ENCODE measurements at places on chromosomes 12 and 14.

- no peak for DNase-seq
Observed at GRCh38 chr12:44654646-44655639, 221.2 kb downstream of the NELL2 start.

GRCh38 chr14:104747876-104748275 lies 5.1 kb upstream of the SIVA1 start:
- no peak for DNase-seq

DNA sequence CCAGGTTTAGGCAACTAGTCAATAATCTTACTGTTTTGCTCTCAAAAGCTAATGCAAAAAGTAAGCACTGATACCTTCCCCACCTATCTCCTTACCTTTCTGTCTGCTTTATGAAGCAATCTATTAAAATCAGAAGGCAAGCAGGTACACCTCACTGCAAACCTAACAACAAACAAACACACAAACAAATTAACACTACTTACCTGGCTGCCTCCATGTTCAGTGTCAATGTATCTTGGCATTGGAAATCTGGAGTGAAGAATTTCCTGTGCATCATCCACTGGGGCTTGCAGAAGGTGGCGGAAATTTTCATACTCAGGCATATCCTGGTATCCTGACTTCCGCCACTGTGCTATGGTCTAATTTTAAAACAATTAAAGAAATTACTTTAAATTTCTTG lies 62.5 kb downstream of the SEC23A start:
- DNase-seq, result no peak

DNA sequence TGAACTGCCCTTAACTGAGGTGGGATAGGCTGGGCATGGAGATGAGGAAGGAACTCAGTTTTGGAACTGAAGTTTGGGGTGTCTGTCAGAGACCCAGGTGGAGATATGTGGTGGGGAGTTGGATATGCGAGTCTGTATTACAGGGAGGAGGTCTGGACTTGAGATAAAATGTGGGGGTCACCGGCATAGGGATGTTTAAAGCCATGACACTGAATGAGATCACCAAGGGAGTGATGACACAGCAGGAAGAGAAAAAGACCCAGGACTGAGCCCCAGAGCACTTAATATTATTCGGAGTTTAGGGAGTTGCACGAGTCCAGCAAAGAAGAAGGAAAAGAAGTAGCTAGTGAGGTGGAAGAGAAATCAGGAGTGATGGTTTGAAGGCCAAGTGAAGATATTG lies 4.0 kb upstream of the OASL start:
- no peak for DNase-seq

GRCh38 chr12:119885549-119885948 lies 8.4 kb upstream of the CIT start:
- DNase-seq, result no peak

GRCh38 chr14:85764822-85765221 lies 234.9 kb downstream of the FLRT2 start:
- no peak for DNase-seq

DNA sequence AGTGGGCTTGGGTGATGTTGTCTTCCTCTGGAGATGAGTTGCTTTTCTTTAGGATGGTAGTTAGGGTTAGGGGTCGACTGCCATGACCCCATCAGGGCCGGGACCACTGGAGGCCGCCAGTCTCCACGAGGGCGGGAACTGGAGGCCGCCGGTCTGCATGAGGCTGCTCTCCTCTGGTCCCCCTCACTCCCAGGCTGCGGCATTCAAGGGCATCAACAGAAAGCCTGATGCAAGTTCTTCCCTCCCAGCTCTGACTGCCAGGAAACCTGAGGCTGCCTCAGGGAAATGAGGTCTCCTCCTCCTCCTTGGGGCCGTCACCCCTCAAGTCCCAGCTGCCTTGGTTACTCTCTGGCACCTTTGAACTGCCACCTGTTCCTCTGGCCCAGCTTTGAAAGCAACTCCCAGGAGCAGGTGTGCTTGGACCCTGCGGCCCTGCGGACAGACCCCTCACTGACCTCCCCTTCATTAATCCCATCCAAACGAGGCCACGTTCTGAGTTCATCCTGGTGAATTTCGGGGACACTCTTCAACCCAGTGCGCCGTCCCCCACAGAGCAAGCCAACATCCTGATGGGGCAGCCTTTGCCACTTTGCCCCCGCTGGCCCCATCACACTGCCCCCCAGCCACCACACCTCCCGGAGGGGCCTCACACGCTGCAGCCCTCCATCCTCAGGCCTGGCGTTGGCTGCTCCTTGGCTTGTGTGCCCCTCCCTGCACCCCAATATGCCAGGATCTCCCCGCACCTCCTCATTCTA lies 37.2 kb upstream of the FBRSL1 start:
- no peak for DNase-seq

DNA sequence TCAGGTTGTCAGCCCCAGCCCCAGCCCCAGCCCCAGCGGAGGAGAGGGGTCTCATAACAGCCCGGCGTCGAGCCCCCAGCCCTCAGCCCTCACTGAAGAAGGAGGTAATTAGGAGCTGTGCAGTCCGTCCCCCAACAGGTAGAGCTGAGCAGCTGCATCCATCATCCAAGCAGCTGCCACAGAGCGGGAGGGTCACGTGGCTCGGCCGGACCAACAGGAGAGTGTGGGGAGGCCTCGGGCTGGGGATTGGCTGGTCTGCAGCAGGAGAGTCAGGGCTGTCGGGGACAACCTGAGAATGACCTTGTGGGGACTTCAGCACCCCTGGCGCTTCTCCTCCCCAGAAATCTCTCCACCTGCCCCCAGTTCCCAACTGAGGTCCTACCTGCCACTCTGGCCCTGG lies 29.6 kb downstream of the SMUG1 start:
- no peak for DNase-seq

GRCh38 chr12:13350381-13350780 lies 153.9 kb downstream of the EMP1 start:
- DNase-seq, result no peak

- DNase-seq, result no peak
Observed at GRCh38 chr12:113173081-113173698, 12.1 kb downstream of the DDX54 start.

DNA sequence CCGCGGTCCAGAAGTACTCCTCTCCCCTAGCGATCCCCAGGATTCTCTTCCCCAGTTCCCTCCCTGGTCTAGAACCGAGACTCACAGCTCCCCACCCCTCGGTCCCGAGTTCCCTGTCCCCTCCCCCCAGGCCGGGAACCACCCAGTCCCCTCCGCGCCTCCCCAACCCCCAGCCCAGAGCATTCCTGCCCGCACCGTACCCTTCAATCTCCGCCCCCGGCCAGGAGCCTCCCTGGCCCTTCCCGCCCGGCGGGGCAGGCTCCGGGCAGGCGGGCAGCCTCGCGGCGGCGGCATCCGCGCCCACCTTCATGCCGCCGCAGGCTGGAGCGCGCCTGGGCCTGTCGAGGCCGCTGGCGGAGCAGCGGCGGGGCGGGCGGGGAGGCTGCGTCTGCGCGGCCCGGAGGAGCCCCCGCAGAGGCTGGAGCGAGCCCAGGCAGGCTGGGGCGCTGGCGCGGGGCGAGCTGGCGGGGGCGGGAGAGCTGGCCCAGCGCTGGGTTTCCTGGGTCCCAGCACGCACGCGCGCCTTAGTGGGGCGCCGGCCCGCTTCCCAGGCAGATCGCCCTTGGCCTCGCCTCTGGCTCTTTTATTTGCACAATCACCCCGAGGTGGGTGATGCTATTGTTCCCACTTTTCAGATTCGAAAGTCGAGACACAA lies 22.2 kb upstream of the GPR132 start:
- DNase-seq, result no peak

DNA sequence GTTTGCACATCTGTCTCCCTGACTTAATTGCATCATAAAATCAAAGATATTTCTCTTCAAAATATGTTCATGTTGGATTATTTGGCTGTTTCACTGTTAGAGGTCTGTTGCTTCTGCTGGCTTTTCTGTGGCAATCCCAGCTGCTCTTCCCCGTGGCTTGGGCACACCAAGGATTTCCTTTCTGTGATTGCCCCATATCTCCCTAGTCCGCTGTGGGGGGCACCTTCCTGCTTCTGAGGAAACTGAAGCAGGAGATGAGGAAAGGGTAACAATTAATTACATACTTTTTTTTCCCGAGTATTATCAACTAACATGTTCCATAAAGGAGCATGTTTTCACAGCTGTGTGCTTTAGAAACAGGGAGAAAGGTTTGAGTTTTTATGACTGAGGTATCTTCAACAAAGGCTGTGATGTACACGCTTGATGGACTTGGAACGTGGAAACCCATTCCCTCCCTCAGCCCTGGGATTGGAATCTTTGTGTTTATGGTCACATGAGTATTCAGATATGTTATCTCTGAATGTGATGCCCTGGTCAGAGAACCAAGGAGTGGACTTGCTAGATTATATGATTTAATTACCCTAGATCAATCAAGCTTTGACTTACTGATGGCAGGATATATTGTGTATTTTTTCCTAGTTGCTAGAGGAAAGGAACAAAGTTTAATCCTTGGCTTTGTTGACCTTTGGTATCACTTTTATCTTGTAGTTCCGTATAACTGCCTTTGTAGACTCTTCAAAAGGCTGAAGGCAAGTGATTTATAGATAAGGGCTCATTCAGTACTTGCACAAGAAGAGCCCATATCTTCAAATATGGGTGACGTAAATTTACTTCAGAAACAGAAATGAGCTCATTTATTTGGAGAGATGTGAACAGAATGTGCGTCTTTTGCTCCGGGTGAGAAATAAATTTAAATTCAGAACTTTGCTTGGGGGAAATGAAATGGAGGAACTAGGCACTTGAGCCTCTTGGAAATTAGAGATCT lies 46.7 kb downstream of the BORCS5 start:
- DNase-seq, result no peak

- DNase-seq, result no peak
Observed at GRCh38 chr12:98737322-98737712, 92.2 kb downstream of the APAF1 start.

DNA sequence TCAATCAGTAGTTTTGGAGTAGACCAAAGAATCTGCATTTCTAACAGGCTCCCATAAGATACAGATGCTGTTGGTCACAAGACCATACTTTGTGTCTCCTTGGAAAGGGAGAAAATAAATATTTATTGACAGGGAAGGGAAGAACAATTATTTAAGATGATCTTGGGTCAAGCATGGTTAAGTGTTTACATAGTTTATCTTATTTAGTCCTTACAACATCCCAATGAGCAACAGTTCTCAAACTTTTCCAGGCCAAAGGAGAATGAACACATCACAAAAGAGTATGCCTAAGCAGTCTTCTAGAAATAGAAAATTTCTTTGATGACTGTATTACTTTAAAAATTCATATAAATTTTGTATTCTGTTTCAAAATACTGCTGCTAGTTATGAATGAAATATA lies 8.8 kb downstream of the LPCAT3 start:
- no peak for DNase-seq

- no peak for DNase-seq
Observed at GRCh38 chr12:49868952-49869815, 26.3 kb upstream of the BCDIN3D start.

- DNase-seq, result no peak
Observed at GRCh38 chr12:121797937-121798786, 4.7 kb upstream of the RHOF start.

- no peak for DNase-seq
Observed at GRCh38 chr12:42472376-42472775, 117.2 kb downstream of the PRICKLE1 start.

- DNase-seq, result no peak
Observed at GRCh38 chr12:47650469-47650868, 55.4 kb downstream of the RPAP3 start.
